ENCODE measurements at places on chromosomes 16 and 17.

DNA sequence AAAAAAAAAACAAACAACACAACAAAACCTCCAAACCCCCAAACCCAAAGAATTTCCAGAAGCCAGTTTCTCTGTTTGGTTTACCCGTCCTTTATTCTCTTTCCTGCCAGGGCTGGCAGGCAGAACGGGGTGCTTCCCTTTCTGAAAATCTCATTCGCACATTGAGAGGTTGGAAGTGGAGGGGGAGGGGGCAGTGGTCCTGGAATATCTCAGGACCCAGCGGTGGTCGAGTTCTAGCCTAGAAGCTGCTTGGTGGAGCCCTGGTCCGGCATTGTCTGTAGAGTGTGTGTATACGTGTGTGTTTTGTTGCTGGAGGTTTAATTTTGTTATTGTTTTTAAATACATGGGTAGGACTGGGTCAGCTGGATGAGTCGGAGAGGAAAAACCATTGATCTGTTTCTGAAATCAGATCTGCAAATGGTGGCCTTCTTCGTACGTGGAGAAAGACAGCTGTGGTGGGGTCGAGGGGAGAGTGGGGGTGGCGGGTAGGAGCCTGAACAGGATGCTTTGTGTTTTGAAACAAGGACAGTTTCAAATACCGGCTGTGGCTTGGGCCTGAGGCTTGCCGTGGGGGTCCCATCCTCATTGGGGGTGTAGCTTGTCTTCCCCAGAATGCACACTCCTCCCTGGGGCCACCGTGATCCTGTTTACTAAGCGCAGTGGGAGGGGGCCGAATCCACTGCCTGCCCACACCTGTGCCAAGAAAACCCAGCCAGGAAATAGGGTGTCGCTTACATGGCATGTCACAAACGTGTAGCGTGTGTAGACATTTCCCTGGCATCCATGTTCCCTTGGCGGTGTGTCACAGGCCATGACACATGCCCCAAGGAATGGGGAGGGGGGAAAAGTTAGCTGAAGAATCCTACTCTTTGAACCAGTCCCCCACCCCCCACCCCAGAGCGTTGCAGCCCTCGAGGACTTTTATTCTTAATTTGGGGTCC is 1.6 kb downstream of the CMIP start:
- no peak for DNase-seq

GRCh38 chr17:75642784-75643642 is 9.8 kb downstream of the SMIM5 start:
- DNase-seq = no peak

- no peak for DNase-seq
These were observed 434 bp upstream of the CPSF4L start for GRCh38 chr17:73261952-73262675.

DNA sequence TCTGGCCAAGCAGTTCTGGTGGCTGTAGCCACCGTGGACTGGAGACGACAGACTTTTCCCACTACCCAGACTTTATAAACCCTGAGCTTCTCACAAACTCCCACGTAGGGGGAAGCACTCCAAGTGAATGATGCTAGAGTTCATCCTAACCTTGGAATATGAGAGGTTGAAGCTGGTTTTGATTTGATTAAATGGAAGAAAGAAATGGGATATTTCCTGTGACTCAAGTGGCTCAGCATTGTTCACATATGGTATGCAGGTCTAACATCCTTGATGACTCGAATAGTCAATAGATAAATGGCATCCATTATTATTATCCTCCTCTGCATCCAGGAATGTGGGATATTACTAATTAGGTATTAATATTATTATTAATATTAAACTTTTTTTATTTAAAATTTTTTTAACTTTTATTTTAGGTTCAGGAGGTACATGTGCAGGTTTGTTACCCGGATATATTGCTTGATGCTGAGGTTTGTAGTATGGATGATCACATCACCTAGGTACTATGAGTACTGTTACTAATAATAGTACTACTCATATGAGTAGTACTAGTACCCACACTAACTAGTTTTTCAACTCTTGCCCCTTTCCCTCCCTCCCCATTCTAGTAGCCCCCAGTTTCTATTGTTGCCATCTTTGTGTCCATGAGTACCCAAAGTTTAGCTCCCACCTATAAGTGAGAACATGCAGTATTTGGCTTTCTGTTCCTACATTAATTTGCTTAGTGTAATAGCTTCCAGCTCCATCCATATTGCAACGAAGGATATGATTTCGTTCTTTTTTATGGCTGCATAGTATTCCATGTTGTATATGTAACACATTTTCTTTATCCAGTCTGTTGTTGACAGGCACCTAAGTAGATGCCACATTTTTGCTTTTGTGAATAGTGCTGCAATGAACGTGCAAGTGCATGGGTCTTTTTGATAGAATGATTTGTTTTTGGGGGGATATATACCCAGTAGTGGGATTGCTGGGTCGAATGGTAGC is 22.9 kb downstream of the PIK3R6 start:
- no peak for DNase-seq

- DNase-seq = no peak
These were observed 14.2 kb downstream of the POLR3K start for GRCh38 chr16:38941-39892.

DNA sequence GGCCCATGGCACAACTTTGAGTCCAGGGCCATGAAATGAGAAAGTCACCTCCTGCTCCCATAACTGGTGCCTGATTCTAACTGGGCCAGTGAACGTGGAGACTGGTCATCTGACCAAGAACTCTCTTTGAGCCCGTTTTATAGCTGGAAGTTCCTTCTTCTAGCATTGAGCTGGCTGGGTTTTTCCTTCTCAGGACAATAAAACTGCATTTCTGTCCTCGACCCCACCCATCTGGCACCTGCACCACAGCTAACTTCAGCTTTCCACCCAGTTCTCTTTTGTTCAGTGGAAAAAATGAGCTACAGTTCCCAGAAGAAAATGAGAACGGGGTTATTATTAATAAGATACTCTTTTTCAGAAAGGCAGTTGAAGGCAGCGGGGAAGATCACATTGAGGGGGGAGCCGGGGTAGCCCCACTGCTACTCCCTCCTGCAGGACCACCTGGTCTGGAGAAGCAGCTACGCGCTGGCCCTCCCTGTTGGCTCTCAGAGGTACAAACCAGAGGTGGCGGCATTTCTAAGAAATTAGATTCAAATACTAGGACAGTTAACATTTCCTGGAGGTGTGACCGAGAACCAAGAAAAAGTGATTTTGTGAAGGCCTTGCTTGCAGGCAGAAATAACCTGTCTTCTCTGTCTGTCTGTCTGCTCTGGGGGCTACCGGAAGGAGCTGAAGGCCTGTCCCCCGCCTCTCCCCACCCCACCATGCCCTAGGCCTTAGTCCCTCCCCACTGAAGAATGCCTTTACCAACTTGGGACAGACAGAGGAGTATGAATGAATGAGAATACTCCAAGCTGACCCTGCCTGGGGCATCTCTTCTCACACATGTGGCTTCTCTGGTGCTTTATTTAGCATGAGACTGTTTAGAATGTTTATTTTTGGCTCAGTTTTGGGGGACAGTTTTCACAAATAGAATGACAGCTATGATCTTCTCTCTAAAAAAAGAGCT is 123.9 kb downstream of the XYLT1 start:
- no peak for DNase-seq

- no peak for DNase-seq
These were observed 7.7 kb downstream of the GINS3 start for GRCh38 chr16:58399718-58400633.

DNA sequence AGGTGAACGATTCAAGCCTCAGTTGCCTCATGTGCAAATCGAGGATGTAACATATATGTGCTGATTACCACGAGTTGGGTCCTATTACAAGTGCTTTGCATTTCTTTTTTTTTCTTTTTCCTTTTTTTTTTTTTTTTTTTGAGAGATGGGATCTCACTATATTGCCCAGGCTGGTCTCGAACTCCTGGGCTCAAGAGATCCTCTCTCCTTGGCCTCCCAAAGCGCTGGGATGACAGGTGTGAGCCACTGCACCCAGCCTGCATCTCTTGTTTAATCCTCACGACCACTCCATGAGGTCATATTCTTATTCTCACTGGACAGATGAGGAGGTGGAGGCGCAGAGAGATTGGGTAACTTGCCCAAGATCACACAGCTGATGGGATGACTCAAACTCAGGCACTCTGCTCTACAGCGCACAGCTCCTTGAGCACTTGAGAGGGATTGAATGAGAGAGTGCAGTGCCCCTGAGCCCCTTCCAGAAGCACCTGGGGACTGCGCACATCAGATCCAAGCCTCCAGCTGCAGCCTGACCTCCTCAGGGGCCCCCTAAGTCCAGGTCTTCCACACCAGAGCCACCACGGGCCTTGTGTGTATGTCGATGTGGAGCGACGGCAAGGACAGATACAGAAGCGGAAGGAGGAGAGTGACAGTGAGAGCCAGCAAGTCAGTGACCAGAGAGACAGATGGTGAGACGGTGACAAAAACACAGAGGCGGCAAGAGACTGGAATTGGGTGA is 4.9 kb downstream of the STX1B start:
- no peak for DNase-seq

GRCh38 chr17:56754523-56755208 is 79.1 kb downstream of the C17orf67 start:
- peak; percentile 15 for DNase-seq

- no peak for DNase-seq
These were observed 9.7 kb downstream of the GAA start for GRCh38 chr17:80110927-80111701.

Measured in iPS DF 19.7 (cell line).